HepG2 (cell line): ENCODE measurements at places on chromosomes 4 and X. TPM values are rescaled to one million over a fixed set of nuclear protein-coding genes. Genes with fewer than 3 reads are reported as not detected.

DNA sequence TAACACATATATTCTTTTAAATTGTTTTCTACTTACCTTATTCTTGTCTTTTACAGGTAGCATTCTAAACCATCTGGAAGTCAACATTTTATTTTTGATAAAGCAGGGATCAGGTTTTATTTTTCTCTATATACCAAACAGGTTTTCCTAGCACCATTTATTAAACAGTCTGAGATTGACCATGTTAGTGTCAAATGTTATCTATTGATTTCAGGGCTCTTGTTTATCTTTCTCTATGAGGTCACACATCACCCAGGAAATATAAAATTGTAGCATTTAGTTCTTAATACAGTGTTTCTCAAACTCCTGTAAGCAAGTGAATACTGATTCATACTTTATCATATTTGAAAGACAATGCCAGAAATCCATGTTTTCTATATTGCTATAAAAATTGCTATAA is 28.1 kb downstream of the PPP4R3C start:
- DNase-seq = no peak

- no peak for DNase-seq
Measured at GRCh38 chrX:33252306-33252825, 41.0 kb upstream of the DMD start.

- DNase-seq = no peak
Measured at GRCh38 chr4:538542-539142, 37.5 kb downstream of the TMEM271 start.

- DNase-seq = no peak
Measured at GRCh38 chr4:85787133-85787532, 312.2 kb downstream of the ARHGAP24 start.

DNA sequence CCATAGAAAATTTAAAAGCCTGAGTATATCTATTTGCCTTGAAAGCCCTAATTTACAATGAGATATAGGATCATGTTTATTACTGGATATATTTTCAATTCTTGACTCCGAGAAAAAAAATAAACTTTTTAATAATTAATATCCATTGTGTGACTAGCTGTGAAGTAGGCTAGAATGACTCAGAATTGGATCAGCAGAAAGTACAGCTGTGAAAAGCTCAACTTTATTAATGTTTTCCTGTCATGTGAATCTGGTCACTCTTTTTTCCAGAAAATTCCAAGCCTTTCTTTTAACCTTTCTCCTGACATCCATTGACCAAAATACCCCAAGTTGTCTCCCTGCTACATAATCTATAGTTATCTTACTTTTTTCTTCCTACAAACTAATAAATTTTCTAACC is 171.8 kb upstream of the PACRGL start:
- DNase-seq = no peak

- DNase-seq = peak; percentile 24
Measured at GRCh38 chrX:11558972-11559371, 106.7 kb downstream of the ARHGAP6 start.

Gene CYSLTR1
- not detected in 2 replicates for total RNA-seq

Gene STBD1
- 3.5 and 4.3 TPM in 2 replicates for total RNA-seq

DNA sequence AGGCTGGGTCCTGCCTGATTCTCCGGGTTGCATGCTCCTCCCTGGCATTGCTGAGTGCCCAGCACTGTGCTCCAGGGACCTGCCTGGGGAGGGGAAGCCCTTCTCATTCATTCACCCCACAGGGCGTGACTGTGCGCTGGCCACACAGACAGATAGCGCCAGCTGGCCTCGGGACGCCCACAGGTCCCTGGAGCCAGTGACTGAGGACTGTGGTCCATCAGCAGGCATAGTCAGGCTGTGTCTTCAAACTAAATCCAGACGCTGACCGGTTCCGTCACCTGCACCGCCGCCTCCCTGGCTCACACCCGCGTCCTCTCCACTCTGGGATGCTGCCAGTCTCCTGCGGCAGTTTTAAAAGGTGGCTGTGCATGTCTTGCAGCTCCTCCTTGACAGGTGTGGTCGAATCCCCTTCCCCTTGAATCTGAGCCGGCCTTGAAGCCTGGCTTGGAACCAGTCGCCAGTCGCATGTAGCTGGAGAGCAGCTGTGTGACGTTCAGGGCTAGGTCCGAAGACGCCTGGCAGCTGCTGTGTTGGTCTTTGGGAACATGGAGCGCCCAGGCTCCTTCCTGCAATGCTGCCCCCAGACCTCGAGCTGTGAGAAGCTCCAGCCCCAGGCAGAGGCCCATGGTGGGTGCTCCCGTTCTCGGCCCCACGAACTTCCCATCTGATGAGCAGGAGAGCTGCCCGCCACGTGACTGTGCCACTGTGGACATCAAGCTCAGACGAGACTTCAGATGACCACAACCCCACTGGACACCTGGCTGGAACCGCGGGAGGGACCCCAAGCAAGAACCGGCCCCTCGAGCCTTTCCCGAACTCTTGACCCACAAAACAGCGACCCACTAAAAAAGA is 94.1 kb downstream of the ADRA2C start:
- DNase-seq = no peak

- DNase-seq = no peak
Measured at GRCh38 chr4:170651786-170652185, 562.0 kb upstream of the AADAT start.

Gene NUDT10
- not detected in 2 replicates for total RNA-seq

GRCh38 chrX:72314881-72315280 is 9.2 kb upstream of the CITED1 start:
- DNase-seq = no peak

DNA sequence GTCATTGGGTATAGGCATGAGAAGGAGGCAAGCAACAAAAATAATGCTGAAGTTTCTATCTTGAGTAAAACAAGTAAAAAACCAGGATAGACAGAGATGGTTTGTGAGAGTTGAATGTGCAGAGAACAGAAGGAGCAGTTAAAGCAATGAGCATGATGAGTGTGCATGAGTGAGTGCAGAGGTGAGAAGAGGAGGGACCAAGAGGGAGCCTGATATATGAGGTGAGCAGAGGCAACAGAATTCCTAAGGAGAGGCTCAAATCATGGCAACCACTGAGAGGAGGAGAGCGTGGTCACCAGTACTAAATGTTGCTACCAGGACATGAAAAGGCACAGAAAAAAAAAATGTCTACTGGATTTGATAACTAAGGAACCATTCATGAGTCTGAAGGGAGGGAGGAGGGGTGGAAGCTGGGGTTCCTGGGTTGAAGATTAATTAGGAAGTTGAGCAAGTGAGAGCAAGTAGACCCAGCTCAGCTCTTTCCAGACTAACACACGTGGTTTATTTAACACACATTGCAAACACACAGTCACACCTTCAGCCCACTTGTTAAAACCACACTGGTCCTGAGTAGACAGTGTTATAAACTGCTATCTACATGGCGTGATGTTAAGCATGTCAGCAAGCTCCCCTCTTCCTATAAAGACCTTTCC is 69.0 kb upstream of the IQCM start:
- DNase-seq = no peak

GRCh38 chr4:1595789-1596325 is 88.3 kb downstream of the FAM53A start:
- no peak for DNase-seq

Gene SLC25A53
- 4.5 and 4.9 TPM in 2 replicates for total RNA-seq

Gene SLC7A11
- 11.9 and 15.7 TPM in 2 replicates for total RNA-seq

- DNase-seq = no peak
Measured at GRCh38 chr4:140931911-140932310, 175.7 kb upstream of the TBC1D9 start.

Gene PCYT1B
- total RNA-seq = 9.2 and 15.9 TPM in 2 replicates

DNA sequence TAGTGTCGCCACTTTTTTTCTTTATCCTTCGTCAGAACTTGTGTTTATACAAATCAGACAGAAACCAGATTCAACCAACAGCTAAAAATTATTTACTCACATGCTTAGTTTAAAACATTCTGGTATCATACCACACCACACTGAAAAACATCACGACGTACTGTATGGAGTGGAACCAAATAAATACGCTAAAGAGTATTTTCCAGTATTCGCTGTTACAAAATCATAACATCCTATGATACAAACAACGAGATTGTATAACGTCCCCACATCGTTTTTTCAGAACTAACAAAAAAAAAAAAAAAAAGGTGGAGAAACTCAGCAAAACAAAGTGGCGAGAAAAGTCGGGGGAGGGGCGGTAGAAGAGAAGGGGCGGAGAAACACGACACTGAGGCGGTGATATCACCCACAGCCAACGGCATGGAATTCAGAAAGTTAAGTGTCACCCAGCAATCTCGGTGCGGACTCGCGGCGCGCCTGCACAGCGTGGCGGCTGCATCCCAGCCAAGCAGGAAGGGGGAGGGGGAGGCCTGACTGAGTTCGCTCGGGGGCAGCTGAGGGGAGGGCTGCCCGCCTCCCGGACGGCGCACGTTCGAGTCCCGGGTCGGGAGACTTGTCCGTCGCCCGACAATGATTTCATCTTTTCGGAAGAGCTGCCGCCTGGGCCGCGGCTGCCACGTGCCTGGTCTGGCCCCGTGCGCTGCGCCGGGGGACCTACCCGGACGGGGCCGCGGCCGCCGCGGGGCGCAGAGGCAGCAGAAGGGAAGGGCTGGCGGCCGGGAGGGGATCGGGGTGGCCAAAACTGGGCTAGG is 920 bp downstream of the SETD7 start:
- no peak for DNase-seq

- no peak for DNase-seq
Measured at GRCh38 chrX:77415161-77415560, 32.0 kb upstream of the FGF16 start.

Gene SSX2
- total RNA-seq = not detected in 2 replicates

- no peak for DNase-seq
Measured at GRCh38 chr4:22488106-22488505, 27.8 kb downstream of the ADGRA3 start.

Gene GATA1
- total RNA-seq = 0.13 TPM in 1 of 2 replicates, not detected in the other

Gene SSX4
- not detected in 2 replicates for total RNA-seq

DNA sequence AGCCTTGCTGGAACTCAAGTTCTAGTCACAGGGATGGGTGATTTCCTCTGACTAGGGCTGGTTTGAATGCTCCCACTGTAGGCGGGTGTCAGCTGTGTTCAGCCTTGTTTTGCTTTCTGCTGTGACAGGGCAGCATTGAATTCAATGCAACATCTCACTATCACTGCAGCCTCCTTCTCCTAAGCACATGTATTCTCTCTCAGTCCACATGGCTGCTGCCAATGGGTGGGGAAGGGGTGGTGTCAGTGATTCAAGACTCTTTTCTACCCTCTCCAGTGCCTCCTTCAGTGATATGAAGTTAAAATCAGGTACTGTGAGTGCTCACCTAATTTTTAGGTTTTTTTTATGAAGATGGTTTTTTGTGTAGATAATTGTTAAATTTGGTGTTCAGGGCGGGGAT is 46.3 kb downstream of the COL4A5 start:
- no peak for DNase-seq

DNA sequence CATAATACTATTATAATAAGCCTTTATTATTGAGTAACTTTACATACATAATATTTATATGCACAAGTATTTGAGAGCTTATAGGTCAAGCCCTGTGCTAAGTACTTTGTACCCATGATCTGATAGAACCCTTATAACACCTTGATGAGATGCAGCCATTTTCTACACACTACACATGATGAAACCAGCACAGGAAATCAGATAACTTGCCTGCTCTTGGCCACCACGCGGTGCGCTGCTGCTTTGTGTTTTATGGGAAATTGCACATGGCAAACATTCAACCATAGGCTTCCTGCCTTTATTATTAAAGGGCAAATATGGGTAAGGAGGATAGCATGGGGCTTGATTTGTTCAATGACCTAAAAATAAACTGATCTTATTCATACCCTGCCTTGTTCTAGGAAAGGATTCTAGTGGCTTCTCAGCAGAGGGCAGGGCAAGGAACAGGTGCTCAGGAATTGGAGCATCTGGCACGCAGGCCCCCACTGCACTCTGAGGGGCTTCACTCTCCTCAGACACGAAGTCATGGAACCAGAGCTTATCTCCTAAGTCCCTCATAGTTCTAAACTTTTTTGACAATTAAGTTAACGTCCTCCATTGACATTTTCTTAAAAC is 31.6 kb upstream of the NAP1L5 start:
- no peak for DNase-seq

- DNase-seq = no peak
Measured at GRCh38 chr4:184058026-184058425, 152.9 kb downstream of the STOX2 start.

Gene POU4F2
- total RNA-seq = not detected in 2 replicates

GRCh38 chr4:95528388-95528948 is 20.3 kb downstream of the UNC5C start:
- DNase-seq = no peak

Gene NAT8L
- 1.6 and 3.3 TPM in 2 replicates for total RNA-seq

GRCh38 chr4:99447513-99447912 is 12.4 kb upstream of the ADH7 start:
- no peak for DNase-seq

- no peak for DNase-seq
Measured at GRCh38 chr4:113993887-113994286, 14.4 kb upstream of the ARSJ start.

DNA sequence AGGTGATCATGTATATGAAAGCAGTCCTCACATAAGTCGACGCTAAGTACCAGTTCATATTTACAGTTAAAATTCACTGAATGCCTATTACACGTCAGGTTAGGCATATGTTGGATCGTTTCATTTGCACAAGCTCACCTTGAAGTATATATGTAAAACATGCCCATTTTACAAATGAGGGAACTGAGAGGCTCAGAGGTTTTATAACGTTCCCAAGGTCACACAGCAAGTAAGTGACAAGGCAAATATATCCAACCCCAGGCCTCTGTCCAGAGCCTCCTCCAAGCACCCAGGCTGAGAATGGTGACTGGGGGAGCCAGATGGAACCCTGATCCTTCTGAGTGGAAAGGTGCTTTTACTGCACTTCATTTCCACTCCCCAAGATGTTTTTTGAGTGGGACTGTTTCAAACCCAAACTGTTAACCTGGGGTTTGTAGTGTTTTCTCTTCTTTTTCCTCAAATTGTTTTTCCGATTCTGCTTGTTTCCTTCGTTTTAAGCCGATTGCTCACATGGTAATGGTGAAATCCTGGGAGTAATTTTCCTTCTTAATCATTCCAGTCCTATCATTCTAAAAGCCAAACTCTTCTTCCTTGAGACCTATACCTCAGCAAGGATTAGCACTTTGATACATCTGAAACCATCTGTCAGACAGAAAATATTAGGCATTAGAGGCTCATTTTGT is 791 bp downstream of the SMIM20 start:
- DNase-seq = no peak

DNA sequence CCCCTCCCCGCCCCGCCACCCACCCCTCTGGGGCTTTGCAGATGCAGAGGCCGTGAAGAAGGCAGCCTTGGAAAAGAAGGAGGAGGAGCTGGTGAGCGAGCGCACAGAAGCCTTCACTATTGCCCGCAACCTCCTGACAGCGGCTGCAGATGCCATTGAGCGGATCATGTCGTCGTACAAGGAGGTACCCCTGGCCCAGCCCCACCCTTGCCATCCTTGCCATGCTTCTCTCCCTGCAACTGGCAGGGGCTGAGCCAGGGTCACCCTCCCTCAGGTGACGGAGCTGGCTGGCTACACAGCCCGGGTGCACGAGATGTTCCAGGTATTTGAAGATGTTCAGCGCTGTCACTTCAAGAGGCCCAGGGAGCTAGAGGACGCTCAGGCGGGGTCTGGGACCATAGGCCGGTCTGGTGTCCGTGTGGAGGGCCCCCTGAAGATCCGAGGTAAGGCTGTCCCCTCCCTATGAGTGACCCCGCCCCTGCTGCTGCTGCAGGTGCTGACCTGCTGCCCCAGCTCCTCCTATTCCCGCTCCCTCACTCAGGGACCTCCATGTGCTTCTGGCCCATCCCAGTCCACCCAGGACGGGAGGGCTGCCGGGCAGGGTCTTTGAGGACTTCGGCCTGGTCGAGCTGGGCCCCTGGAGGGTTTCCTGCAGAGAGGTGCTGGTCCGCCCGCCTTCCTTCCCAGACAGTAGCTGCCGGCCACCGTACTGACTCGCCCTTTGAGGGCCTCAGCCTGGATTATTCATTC is 11.6 kb downstream of the ABCD1 start:
- no peak for DNase-seq
